ENCODE measurements at places on chromosomes 2 and 18.

GRCh38 chr2:153657651-153658050 lies 179.1 kb upstream of the RPRM start:
- H3K4me3 ChIP-seq, result no peak overlapping the region
- no peaks in the 10 kb centered on the region for H3K4me1 ChIP-seq
- no peak overlapping the region for H3K27ac ChIP-seq

- no peak for DNase-seq
- H3K4me3 ChIP-seq, result peak overlapping the region; percentile 18
- H3K36me3 ChIP-seq, result peaks cover 5% of the 10 kb centered on the region
- H3K4me1 ChIP-seq, result peaks cover 60% of the 10 kb centered on the region
These were observed 80.9 kb upstream of the IGFBP5 start for GRCh38 chr2:216776066-216776850.

DNA sequence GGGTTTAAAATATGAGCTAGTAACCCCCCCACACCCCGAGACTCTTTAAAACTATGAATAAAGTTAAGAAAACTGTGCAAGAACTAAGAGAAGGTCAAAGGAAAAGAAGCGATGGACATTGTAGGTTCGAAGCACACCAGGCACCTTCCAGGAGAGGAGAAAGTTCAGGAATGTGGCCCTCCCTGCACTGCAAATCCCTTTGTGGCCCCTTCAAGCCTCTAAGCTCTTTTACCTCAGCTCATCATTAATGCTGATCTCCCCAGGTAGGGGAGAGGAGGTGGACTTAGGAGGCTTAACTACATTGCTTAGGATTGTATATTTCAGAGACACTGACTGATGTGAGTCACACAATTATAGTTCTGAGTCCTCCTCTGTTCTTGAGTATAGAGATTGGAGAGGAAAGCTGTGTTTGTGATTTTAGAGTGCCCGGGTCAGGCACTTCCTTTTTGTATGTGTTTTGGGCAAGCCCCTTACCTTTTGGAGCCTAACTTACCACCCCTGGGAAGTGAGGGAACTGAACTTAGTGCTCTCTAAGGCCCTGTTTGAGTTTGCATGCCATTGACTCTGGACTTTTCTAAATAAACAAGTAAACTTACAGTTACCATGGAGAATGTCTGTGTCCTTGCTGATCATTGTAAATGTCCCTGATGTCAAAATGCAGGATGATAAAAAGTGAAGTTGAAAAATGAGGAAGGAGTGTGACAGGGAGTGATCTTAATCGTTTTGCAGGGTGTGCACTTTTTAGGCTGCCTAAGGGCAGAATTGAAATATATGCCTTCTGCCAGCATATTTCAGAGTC lies 140.8 kb upstream of the ZEB2 start:
- H3K27ac ChIP-seq, result no peak overlapping the region
- no peak overlapping the region for H3K4me3 ChIP-seq
- H3K36me3 ChIP-seq, result no peaks in the 10 kb centered on the region
- DNase-seq, result no peak

DNA sequence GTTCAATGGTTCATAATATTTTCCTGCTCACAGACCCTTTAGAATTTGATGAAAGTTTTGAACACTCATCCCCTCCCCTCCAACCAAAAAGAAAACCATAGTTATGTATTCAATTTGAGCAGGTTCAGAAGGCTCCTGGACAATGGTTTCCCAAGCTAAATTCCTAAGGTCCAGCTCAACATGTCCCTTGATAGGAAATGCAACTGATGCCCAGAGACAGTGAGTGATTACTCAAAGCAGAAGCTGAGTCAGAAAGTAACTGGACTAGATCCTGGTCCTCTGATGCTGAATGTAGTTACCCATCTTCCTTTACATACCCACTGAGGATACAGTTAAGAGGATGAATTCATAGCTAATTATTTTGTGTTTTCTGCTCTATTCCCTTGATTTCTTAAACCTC lies 218.9 kb upstream of the NCKAP5 start:
- peaks cover 13% of the 10 kb centered on the region for H3K27me3 ChIP-seq
- H3K4me3 ChIP-seq, result no peak overlapping the region
- DNase-seq, result no peak

DNA sequence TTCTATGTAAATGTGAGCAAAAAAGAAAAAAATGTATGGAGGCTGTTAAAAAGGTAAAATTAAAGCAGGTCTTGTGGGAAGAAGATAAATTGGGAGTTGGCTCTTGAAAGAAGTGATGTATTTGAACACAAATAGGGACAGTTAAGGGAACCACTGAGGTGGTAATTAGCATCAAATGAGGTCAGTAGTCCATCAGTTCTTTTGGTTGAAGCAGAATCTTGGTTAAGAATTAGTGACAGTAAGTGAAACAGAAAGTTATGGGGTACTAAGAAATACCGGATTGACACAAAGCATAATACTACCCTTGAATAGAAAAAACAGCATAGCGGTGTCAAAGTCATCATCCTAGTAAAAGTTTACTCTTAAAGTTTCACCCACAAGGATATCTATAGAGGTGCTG lies 352.6 kb upstream of the VRK2 start:
- no peaks in the 10 kb centered on the region for H3K27me3 ChIP-seq
- H3K4me1 ChIP-seq, result no peaks in the 10 kb centered on the region
- no peak overlapping the region for H3K27ac ChIP-seq
- no peak overlapping the region for H3K4me3 ChIP-seq
- no peaks in the 10 kb centered on the region for H3K36me3 ChIP-seq

GRCh38 chr18:35466334-35466733 lies 31.4 kb downstream of the INO80C start:
- H3K27me3 ChIP-seq, result no peaks in the 10 kb centered on the region
- peaks cover 11% of the 10 kb centered on the region for H3K36me3 ChIP-seq
- H3K4me1 ChIP-seq, result peaks cover 19% of the 10 kb centered on the region
- H3K4me3 ChIP-seq, result no peak overlapping the region
- DNase-seq, result no peak

DNA sequence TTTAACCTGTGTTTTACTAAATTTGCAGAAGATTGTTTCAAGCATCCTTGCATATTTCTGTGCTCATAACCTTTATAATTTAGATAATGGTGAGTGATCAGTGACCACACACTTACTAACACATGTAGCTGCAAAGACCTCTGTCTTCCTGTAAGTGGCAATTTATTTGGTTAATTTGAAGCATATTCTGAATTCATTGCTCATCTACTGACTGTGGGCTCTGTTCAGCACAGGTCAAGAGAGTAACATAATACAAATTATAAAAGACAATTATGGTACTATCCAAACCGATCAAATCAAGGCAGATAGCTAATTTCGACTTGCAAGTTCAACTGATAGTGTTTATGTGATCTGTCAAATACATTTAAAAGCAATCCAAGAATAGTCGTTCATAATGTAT lies 223.9 kb upstream of the FAM98A start:
- no peak for DNase-seq
- no peak overlapping the region for H3K27ac ChIP-seq
- H3K4me1 ChIP-seq, result no peaks in the 10 kb centered on the region
- no peaks in the 10 kb centered on the region for H3K36me3 ChIP-seq

DNA sequence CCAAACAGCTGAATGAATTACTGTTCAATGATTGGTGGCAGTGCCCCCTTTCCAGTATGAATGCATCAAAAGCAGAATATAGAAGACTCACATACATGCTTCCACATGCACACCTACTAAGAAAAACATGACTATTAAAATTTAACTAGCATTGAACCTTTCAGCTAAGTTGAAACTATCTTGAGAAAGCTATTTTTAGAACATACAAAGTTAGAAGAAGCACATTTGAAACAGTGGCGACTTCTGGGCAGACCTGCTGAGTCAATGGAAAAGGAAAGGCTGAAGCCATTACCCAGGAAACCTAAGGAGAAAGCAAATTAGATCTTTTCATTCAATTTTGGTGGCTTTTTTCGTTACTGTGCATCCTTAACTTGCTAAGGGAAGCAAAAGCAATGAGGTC lies 55.9 kb downstream of the PLA2R1 start:
- peaks cover 25% of the 10 kb centered on the region for H3K4me1 ChIP-seq
- no peaks in the 10 kb centered on the region for H3K36me3 ChIP-seq
- H3K27ac ChIP-seq, result no peak overlapping the region
- no peak overlapping the region for H3K4me3 ChIP-seq
- no peak for DNase-seq
- peaks cover 8% of the 10 kb centered on the region for H3K27me3 ChIP-seq

- H3K27ac ChIP-seq, result no peak overlapping the region
- H3K36me3 ChIP-seq, result no peaks in the 10 kb centered on the region
- no peaks in the 10 kb centered on the region for H3K27me3 ChIP-seq
- no peak overlapping the region for H3K4me3 ChIP-seq
- peaks cover 5% of the 10 kb centered on the region for H3K4me1 ChIP-seq
These were observed 353.9 kb downstream of the PID1 start for GRCh38 chr2:228917220-228917619.

DNA sequence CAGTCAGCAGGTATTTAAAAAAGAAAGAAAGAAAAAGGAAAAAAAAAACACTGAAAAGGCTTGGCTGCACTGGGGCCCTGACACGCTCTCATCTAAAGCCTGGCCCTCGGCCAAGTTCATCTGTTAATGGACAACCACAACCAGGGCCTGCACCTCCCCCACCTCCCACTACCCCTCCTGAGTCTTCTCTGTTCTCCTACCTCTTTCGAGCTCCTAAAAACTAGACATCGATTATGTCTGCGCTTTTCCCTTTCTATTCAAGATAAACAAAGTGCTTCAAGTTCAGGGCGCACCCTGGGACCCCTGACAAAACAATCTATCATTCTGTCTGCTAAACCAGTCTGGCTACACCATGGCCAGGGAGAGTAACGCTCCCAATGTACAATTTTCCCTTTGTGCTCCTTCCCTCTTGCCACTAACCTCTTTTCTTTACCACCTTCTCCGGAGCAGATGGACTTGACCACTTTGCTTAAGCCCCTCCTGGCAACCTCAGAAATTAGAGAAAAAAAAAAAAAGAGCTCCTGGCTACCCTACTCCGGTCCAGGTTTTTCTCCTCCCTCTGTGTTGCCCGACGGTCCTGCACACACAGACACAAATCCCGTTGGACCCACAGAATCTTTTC lies 22.7 kb downstream of the BCL11A start:
- H3K36me3 ChIP-seq, result no peaks in the 10 kb centered on the region
- DNase-seq, result peak; percentile 53
- peak overlapping the region; percentile 1 for H3K27ac ChIP-seq
- peaks cover 95% of the 10 kb centered on the region for H3K4me1 ChIP-seq
- H3K27me3 ChIP-seq, result peaks cover 28% of the 10 kb centered on the region
